ENCODE measurements at places on chromosomes 11 and 22.

DNA sequence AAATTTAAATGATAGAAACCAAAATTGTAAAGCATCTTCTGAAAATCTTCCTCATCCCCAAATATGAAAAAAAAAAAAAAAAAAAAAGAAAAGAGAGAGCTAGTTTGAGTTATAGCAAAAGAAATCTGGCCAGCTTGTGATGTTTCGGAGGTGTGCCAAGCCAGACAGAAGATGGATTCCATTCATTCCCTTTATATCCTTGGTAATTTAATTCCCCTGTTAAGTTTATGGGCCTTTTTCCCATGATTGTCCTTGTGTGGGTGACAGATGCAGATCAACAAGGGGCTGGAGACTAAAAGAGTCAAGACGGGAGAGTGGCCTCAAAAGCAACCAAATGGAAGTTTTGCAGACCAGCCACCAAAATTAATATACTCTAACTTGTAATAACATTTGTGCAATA is 47.6 kb upstream of the PARVA start:
- no peak for DNase-seq

DNA sequence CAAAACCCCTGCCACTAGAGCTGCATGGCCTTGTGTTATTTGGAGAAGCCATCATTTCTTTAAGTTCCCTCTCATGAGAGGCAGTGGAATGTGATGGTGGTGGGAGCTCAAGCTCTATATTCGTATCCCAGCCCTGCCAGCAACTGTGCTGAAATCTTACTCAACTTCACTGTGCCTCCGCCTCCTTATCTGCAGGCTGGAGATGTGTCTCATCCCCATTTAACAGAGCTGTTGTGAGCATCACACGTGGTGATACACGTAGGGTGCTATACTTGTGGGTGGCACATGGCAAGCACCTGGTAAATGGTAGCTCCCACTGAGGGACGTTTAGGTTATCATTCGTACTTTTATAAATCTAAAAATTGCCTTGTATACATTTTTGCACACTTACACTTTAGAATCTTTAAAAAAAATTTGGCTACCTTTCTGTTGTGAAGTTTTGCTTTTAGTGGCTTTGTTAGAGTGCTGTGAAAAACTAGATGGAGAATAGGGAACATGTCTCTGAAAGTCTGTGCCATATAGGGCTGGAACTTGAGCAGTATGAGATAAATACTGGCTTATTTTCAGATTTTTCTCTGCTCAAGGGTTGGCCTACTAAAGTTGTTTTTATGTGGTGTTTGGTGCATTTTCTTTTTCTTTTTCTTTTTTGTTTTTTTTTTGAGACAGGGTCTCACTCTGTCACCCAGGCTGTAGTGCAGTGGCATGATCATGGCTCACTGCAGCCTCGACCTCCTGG is 23.2 kb downstream of the TNRC6B start:
- DNase-seq, result no peak

GRCh38 chr22:18110954-18111758 is 547 bp downstream of the TUBA8 start:
- no peak for DNase-seq

- DNase-seq, result peak; percentile 44
Observed at GRCh38 chr11:113289431-113290187, 24.8 kb upstream of the TTC12 start.

GRCh38 chr11:130839981-130840666 is 76.2 kb downstream of the SNX19 start:
- DNase-seq, result no peak

GRCh38 chr11:44267006-44267749 is 42.8 kb downstream of the ALX4 start:
- no peak for DNase-seq

- no peak for DNase-seq
Observed at GRCh38 chr22:45502215-45503049, at the start of gene FBLN1. Gene FBLN1 (plus strand): TSS chr22:45502883. CDS start chr22:45502986, 103 bp downstream.

All from A172 (cell line).